Cardiac fibroblast (primary cell): ENCODE measurements at places on chromosomes 16 and 17.

GRCh38 chr16:72991211-72991610 is 56.7 kb downstream of the ZFHX3 start:
- no peak for DNase-seq

DNA sequence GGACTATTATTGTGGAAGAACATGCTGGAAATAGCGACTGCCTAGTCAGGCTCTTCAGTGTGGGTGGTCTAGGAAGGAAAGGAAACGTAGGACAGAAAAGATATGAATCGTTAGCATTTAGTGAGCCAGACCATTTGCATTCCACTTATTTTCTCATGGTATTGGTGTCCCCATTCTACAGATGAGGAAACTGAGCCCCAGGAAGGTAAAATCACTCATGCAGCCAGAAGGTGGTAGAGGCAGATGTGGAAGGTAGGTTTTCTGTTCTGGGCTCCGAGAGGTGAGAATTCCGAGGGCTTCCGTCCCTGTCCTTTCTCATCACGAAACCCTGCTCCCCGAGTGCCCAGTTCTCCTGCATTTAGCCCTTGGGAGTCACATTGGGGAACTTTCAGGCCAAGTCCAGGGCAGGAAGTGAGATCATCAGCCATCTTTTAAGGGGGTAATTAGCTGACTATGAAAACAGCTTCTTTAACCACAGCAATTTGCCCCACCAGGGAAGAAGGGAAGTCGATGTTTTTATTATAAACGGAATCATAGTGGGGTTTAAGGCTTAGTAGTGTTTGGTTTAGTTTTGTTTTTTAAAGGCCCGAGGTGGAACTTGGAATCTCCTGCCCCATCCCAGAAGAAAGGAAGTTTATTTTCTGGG is 110.7 kb upstream of the IRX3 start:
- DNase-seq = peak; percentile 49

GRCh38 chr17:80953471-80954315 is 37.9 kb upstream of the CHMP6 start:
- DNase-seq = no peak

- DNase-seq = no peak
These were observed 551 bp downstream of the WDR81 start for GRCh38 chr17:1724869-1725641.

- DNase-seq = no peak
These were observed 23.5 kb downstream of the TBX4 start for GRCh38 chr17:61475726-61476125.

DNA sequence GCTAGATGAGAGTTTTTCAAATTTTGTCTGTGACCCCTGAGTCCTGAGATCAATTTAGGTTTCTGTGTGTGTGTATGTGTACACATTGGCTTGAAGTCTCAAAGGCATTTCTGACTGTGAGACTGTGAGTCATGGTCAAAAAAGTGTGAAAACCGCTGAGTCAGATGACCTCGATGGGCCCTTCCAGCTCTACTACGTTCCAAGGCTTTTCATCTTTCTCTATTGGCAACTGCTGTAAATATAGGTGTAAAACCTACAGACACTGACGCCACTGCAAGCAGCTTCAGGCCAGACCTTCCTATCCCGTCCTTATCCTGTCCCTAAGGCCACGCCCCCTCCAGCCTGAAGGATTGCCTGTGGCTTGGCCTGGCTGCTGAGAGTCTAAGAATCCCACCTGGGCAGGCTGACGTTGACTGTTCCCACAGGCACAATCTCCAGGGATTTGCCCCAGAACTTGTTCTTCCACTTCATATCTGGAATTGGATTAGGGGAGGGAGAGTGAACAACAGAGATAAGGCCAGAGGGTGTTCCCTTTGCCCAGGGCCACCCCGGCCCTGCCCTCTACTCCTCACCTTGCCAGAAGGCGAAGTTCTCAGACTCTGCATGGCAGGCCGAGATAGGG is 11.3 kb downstream of the OSBPL7 start:
- peak; percentile 89 for DNase-seq

DNA sequence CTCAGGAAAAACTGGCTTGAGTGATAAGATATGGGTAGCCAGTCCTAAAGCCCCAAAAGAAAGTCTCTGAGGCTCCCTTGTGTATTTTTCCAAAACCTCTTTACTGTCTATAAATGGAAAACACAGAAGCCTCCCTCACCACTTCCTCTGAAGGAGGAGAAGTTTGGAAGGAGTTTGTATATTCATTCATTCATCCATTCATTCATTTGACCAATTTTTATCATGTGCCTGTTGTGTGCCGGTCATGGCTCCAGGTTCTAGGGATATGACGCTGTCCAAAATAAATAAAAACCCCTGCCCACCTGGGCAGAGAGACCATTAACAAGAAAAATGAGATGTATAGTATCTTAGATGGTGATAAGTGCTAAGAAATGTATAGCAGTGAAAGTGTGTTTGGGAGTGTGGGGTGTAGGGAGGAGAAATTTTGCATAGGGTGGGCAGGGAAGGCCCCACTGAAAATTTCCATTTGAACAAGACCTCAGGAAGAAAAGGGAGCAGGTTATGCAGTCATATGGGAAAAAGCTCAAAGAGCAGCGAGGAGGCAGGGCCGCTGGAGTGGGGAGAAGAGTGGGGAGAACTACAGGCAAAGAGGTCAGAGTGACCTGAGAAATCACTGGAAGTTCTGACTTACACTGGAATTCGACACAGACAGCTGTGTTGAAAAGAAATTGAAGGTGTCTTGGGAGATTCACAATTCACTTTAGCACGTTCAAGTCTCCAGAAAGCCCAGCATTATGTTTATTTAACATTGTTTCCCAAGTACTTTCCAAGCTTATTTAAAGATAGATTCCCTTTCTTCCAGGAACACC is 6.1 kb upstream of the WIPI1 start:
- no peak for DNase-seq

DNA sequence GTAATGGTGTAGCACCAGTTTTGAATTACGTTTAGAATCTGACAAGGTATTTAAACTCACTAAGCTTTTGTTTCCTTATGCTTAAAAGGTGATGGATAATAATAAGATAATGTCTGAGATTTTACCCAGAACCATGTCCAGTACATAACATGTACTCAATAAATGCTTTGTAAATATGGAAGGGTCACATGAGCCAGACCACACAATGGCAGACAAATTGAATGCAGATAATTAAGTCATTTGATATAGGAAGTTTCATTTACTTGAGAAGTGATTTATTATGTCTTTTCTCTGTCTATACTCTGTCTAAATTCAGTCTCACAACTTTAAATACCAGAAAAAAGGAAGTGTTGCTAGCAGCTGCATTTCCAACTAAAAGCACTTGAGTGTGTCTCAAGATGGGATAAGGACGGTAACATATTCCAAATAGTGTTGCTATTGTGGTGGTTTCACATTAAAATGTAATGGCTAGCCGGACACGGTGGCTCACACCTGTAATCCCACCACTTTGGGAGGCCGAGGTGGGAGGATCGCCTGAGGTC is 52.5 kb upstream of the DHX40 start:
- DNase-seq = no peak

GRCh38 chr16:48442379-48442778 is 57.2 kb upstream of the SIAH1 start:
- DNase-seq = no peak

GRCh38 chr16:79981814-79982213 is 381.3 kb upstream of the MAF start:
- DNase-seq = no peak

DNA sequence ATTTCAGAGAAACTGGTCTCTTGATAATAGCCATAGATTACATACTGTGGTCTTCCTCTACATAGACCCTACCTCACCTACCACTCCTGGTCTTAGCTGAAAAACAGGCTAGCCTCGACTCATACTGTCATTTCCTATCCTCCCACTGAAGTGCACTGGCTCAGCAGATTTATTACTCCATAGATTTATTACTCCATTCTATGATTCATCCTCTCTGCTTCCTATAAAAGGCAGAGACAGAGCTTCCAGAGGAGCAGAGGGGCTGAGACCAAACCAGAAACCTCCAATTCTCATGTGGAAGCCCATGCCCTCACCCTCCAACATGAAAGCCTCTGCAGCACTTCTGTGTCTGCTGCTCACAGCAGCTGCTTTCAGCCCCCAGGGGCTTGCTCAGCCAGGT is at the start of gene CCL7:
Gene CCL7, plus strand, starts transcription at position 253 of the 400 bp plus-strand sequence. Its CDS starts 70 bp downstream, at position 323.
- peak; percentile 72 for DNase-seq

DNA sequence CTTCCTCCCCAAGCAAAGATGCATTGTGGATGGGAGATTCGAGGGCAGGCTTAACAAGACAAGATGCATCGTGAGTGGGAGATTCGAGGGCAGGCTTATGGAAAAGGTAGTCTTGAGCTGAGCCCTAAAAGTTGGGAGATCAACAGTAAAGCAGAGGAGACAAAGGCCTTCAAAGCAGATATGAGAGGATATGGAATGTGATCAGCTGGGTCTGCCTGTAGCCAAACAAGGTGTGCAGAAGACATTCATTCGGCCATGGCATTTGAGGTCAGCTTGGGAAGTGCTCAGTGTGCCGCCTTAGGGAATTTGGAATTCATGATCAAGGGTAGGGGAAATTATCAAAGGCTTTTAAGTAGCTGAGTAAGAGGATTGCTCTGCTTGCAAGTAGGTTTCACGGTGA is 39.5 kb downstream of the DNAH9 start:
- DNase-seq = no peak

GRCh38 chr16:72829846-72830775 is 217.8 kb downstream of the ZFHX3 start:
- DNase-seq = no peak
